Activated CD8-positive, alpha-beta memory T cell treated with anti-CD3 and anti-CD28 coated beads for 4 hours (primary cell): ENCODE measurements at places on chromosomes 12 and 14.

DNA sequence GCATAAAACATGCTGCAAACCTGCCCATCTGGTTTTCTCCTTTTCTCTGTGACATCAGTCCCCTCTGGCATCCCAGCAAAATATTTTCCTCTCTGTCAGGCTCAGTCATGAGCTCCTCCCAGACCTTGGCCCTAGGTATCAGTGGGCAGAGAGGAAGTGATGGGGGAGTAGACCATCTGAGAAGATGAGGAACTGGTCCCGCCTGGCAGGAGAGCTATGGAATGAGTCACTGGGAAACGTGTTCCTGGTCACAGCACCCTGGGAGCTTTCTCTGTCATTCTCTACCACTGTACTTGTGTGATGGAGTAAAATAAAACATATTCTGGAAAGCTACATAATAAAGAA is 5.0 kb upstream of the SRSF9 start:
- DNase-seq = no peak

DNA sequence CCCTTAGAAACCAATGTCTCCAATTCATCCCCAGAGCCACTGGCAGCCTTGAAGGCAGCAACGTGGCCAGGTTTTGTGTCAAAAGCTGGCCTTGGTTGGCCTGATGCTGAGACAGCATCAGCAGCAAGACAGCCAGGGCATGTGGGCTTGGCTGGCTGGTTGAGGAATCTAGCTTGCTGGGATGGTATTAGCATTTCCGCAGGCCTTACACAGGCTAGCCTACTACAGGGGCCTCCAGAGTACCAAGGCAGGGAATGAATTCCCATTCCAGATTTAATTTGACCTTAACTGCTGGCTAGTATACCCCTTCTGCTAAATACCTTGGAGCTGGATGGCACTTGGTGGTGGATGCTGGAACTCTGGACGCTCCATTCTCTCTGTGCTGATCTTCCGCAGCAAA is 15.8 kb downstream of the NGDN start:
- DNase-seq = no peak

- DNase-seq = no peak
Measured at GRCh38 chr12:4496145-4496838, 42.4 kb upstream of the RAD51AP1 start.

DNA sequence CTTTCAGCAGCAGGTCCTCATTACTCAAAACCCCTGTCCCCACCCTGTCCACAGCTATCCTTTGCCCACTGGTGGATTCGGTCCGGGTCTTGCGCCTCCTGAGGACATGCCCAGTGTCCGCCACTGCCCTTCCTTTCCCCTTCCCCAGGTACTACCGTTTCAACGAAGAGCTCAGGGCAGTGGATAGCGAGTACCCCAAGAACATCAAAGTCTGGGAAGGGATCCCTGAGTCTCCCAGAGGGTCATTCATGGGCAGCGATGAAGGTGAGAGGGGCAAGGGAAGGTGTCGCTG is 8.7 kb downstream of the MMP14 start:
- no peak for DNase-seq

GRCh38 chr12:113929312-113929989 is 36.7 kb downstream of the RBM19 start:
- DNase-seq = no peak

DNA sequence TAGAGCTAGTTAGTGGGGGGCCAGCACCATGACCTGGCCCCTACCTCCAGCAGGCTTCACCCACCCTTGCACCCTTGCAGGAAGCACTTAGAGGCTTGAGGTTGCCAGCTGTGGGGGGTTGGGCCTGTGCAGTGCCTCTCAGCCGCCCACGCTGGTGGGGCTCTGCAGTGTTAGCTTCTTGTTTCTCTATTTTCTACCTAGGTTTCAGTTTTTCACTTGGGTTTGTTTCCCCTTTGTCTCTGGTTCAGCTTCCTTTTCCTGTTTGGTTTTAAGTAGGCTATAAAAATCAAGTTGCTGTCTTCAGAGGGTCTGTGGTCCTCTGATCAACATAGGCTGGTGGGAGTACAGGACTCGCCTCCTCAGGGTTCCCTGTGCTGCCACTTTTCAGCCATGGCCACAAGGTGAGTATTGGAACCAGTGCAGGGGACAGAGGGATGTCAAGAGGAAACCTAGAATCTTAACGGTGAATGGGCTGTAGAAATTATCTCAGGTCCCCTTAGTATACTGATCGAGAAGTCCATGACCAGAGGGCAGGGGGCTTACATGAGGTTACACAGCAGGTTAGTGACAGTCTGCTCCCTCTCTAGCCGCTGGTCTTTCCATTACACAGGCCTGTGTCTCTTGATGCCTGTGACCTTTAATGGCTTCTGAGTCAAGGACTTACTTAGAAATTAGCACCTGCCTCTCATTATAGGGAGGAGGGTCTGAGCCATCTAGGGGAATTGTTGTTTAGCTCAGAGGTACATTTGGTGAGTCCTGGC is at the start of gene EVL:
Gene EVL (plus strand): TSS at position 312 of the 761 bp plus-strand sequence. CDS start 79 bp downstream, at position 391.
- DNase-seq = peak; percentile 73

- no peak for DNase-seq
Measured at GRCh38 chr12:124883263-124884130, 19.8 kb upstream of the SCARB1 start.

DNA sequence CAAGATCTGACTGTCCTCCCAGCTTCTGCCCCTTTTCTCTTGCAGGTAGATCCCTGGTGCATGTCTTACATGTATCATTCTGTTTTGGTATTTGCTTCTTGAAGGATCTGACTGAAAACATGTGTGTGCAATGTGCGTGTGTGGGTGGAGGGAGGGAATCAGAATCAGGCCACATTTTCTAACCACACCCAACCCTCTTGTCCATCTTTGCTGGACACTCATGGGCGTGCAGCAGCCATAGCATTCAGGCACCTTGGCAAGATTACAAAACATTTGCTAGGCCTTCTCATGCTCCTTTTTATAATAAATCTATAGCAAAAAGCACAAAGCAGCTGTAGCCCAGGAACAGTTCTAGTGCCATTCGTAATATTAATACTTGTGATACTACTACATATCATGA is 233.6 kb upstream of the E2F7 start:
- DNase-seq = no peak

DNA sequence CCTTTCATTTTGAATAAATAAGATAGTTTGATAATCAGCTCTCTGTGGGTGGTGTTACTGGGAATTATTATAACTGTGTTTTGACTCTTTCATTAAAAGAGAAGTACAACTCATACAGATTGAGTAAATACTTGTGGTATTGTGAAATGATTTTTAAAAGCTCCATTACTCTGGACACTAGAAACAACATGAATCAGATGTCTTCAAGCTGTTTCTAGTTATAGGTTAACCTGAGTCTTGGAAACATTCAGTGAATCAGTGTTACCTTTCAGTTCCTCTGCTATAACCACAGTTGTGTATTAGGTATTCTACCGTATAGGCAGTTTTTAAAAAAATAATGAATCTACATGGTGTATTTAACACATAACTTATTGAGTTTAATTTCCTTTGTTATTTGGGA is 128.4 kb upstream of the SSTR1 start:
- no peak for DNase-seq

GRCh38 chr12:67919406-67919805 is 69.8 kb upstream of the IFNG-AS1 start:
- DNase-seq = no peak

- DNase-seq = no peak
Measured at GRCh38 chr14:103313704-103314103, 20.3 kb upstream of the EIF5 start.

DNA sequence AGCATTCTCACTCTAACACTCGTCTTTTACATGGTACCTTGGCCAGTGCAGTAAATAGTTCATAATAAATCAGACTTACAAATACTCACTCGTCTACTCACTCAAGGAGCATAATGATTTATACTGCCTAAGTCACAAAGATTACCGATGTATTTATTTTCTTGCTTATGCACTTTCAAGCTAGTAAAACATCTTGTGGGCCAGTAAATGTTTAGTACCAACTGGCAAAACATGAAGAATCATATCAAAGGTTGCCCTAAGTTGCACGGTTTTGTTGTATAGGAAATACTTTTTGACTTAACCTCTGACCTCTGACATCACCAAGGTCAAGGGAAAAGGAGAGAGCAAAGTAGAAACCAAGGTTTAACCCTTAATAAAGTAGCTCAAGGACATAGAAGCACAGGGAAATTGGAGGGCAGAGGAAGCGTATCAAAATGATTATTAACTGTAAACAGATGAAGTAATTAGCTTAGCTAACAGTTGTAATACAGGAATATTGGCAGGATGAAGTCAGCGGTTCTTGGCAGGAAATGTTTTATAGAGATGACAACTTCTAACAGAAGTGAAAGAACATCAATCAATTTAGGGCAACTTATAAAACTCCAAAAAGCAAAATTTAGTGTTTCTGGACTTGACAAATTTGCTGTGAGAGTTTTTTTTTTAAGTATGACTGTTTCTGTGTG is 131.9 kb downstream of the HMGA2 start:
- DNase-seq = no peak

GRCh38 chr14:21558703-21559170 is 21.1 kb downstream of the OR10G3 start:
- DNase-seq = no peak

DNA sequence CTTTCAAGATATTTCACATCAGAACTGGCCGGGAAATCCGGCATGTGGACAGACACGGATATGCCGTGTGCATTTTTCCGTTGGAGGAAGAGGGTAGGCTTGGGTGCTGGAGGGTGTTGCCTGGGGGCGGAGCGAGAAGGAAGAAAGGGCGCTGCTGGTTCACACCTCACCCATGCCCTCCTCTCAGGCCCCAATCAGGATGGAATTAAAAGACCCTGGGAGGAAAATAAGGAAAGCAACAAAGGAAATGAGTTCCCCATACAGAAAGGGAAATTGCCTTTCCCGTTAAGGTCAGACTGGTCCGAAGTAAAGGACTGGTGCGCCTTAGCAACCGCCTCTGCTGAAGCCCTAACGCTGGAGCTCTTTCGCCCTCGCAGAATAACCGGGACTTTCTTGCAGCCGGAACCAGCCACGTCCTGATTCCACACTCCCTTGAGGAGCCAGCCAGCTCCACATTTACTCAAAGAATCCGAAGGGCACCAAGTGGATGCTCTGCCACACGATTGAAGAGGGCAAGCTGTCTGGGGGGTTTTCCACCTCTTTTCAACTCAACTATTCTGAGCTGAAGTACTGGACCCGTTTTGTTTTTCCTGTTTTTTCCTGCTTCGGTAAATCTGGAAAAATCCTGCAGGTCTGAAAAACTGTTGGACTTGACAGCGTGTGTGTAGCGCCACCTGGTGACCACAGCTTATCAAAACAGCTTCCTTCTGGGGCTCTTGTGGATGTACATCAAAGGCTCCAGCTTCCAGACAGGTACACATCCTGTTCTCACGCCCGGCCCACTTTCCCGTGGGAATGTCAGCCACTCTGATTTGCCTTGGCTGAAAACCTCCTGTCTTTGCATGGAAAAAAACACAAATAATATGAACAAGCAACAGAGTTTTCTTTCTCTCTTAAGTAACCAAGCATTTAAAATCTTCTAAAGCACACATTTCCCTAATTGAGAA is 37.6 kb upstream of the BCL2L14 start:
- peak; percentile 53 for DNase-seq

GRCh38 chr14:30440961-30441360 is 118.0 kb upstream of the G2E3 start:
- DNase-seq = no peak

DNA sequence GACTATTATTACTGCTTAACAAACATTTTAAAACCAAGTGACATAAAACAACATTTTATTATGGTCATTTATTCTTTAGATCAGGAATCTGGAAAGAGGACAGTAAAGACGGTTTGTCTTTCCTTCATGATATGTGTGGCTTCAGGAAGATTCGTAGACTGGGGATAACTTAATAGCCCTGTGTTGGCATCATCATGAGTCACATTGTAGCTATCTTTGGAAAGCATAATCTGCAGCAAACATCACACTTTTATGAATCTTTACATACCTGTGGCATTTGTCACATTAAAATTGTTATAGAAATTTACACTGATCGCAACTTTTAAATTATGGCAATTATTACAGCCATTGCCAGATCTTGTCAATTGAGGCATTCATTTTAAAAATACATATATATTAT is 397.1 kb downstream of the NOVA1 start:
- DNase-seq = no peak

- DNase-seq = no peak
Measured at GRCh38 chr14:72638021-72638420, 255.9 kb downstream of the DPF3 start.

DNA sequence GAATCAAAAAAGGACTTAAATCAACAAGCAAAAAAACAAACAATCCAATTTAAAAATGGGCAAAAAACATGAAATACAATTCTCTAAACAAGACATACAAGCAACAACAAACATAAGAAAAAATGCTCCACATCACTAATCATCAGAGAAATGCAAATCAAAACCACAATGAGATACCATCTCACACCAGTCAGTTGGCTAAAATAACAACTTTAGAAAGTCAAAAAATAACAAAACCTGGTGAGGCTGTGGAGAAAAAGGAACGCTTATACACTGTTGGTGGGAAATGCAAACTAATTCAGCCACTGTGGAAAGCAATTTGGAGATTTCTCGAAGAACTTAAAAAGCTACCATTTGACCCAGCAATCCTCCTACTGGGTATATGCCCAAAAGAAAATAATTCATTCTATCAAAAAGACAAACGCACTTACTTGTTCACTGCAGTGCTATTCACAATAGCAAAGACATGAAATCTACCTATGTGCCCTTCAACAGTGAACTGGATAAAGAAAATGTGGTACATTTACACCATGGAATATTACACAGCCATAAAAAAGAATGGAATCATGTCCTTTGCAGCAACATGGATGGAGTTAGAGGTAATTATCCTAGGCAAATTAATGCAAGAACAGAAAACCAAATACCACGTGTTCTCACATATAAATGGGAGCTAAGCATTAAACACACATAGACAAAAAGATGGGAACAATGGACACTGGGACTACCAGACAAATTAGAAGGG is 26.9 kb downstream of the PRKD1 start:
- DNase-seq = no peak

DNA sequence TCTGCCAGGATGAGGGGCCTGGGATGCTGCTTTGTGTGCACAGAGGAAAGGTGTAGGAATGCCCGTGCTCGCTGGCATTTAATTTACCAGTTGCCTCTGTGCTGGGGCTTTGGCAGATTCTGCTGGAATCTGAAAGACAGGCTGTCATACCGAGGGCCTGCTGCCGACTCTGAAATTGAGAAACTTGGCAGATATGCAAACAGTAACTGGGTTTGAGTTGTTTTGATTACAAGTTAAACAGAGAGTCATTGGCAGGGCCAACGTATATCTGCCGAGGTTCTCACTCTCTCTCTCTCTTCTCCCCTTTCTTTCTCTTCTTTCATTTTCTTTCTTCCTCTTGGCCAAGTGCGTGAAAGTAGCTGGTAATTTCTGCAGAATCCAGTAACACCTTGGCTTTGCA is 618.7 kb downstream of the VRK1 start:
- DNase-seq = no peak

DNA sequence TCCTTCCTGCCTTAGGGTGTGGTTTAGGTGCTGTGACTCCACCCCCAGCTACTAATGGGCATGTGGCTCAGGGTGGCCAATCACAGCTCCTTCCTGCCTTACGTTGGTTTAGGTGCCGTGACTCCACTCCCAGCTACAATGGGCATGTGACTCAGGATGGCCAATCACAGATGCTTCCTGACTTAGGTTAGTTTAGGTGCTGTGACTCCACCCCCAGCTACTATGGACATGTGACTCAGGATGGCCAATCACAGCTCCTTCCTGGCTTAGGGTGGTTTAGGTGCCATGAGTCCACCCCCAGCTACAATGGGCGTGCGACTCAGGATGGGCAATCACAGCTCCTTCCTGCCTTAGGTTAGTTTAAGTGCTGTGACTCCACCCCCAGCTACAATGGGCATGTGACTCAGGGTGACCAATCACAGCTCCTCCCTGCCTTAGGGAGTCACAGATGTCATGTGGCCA is 163.9 kb downstream of the TBX5 start:
- no peak for DNase-seq
